Effector memory CD4-positive, alpha-beta T cell (primary cell): ENCODE measurements at places on chromosomes 5 and 9.

DNA sequence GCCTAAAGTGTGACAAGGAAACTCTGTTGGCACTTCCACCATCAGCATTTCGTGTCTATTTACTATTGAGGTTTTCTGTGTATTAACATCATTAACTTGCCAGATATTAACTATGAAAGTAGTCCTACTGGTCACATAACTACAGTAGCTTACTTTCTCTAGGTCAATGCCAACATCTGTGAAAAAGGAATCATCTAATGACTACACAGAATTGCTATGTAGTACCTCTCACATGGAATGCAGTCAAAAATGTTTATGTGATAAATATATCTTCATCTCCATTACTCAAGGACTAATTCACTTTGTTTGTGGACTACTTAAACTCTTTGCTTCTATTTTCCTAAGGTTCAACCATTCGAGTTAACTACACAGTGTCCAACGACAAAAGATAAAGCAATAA, 2.1 kb downstream of the SCAI start:
- H3K27me3 ChIP-seq, result no peaks in the 10 kb centered on the region
- no peaks in the 10 kb centered on the region for H3K36me3 ChIP-seq
- DNase-seq, result no peak
- H3K27ac ChIP-seq, result no peak overlapping the region
- H3K4me3 ChIP-seq, result no peak overlapping the region
- no peaks in the 10 kb centered on the region for H3K4me1 ChIP-seq

- no peak overlapping the region for H3K4me3 ChIP-seq
- H3K4me1 ChIP-seq, result no peaks in the 10 kb centered on the region
- DNase-seq, result no peak
- no peaks in the 10 kb centered on the region for H3K27me3 ChIP-seq
- no peaks in the 10 kb centered on the region for H3K36me3 ChIP-seq
Observed at GRCh38 chr9:2758898-2759510, 41.7 kb downstream of the KCNV2 start.

DNA sequence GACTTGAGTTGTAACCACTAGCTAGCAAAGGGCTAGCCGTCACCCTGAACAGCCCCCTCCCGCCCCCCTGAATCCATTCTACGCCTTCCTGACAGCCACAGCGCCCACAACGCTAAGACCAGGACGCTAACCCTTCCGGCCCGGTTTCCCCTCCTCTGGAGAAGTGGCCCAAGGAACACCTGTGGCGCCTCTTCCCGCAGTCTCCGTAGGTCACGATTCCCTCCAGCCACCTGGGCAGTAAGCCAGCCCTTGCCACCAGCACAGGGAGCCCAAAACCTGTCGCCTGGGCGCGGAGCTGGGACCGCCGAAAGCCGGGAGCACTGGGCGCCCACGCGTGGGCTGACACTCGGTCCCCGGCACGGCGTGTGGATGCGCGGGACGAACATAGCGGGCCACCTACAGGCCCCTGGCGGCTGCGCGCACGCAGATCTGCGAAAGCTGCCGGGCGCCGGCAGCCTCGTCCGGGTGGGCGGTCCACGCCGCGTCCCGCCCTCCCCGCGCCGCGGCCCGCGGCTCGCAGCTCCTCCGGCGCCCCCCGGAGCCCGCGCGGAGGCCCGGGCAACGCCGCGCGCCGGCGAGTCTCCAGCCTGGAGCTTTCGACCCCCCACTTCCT, 596 bp downstream of the IRF1 start:
- peak overlapping the region; percentile 100 for H3K27ac ChIP-seq
- H3K4me1 ChIP-seq, result peaks cover 73% of the 10 kb centered on the region
- H3K36me3 ChIP-seq, result peaks cover 51% of the 10 kb centered on the region
- peak overlapping the region; percentile 97 for H3K4me3 ChIP-seq

DNA sequence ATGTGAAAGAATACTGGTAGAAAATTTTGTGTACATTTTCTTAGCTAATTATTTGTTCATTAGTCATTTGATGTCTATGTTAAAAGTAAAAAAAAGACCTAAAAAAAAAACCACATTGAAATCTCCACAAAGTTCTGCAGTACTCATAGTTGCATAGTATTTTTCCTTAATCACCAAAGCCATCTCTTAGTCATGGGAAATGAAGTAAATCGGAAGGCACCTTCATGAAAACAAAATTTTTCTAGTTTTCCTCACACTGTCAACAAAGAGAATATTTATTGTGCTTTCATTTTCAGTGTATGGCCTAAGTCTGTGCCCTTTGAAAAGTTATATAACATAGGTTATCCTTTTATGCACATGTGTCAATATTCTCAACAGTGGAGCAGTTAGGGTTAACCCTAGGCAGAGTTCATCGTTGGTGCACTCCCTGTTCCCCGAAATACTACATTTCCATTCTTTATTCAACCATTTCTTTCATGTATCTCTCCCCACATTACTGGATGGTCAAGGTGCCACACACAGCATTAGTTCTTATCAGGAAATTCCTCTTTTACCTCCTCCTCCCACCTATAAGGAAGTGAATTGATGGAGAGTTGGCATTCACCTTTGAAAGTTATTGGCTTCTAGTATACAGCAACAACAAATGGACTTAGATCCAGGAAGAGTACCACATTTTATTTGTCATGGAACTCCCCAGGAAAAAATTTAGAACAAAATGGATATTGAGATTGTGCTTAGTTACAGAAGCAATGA, 93.1 kb downstream of the NUDT12 start:
- no peak for DNase-seq
- H3K36me3 ChIP-seq, result no peaks in the 10 kb centered on the region
- H3K4me3 ChIP-seq, result no peak overlapping the region
- H3K4me1 ChIP-seq, result no peaks in the 10 kb centered on the region

GRCh38 chr5:127941646-127942045, 141.9 kb upstream of the SLC12A2 start:
- H3K27me3 ChIP-seq, result no peaks in the 10 kb centered on the region
- no peaks in the 10 kb centered on the region for H3K36me3 ChIP-seq

DNA sequence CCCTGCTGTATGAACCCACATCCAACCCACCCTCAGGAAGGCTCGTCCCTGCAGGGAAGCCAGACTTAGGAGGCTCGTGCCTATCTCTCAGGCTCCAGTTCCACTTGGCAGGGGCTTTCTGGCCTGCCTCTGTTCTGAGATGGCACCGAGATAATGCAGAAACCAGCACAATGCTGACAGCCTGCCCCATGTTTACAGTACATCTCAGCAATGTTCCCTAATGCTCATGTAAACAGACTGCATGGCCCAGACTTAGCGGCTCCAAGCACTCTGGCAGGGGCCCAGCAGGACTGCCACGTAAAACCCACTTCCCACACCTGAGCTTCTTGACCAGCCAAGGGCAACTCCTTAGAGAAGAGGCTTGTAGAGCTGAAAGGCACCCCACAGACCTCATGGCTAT, 499.5 kb upstream of the BRINP1 start:
- H3K4me3 ChIP-seq, result no peak overlapping the region
- DNase-seq, result no peak
- H3K4me1 ChIP-seq, result no peaks in the 10 kb centered on the region
- H3K36me3 ChIP-seq, result no peaks in the 10 kb centered on the region
- no peak overlapping the region for H3K27ac ChIP-seq

- no peak overlapping the region for H3K4me3 ChIP-seq
- H3K27me3 ChIP-seq, result no peaks in the 10 kb centered on the region
- DNase-seq, result no peak
- no peak overlapping the region for H3K27ac ChIP-seq
- H3K36me3 ChIP-seq, result no peaks in the 10 kb centered on the region
Observed at GRCh38 chr5:101626572-101626971, 669.5 kb downstream of the SLCO4C1 start.

DNA sequence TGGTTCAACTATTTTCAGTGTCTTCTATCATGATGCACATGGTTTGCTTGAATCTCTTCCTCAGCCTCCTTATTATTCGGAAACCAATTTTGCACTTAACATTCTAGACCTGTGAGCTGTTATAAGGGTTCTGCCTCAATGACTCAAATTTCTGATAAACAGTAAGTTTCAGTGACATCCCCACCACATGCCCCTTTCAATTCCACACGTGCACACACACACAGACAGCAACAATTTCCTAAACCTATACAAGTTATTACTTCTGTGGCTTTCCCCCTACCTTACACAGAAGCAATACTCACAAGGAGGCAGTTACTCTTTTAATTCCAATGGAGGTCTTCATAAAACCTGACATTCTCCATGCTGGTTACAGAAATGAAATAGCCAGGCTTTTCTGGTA, 102.4 kb downstream of the ELAVL2 start:
- H3K27ac ChIP-seq, result no peak overlapping the region
- no peak overlapping the region for H3K4me3 ChIP-seq
- H3K36me3 ChIP-seq, result no peaks in the 10 kb centered on the region
- no peaks in the 10 kb centered on the region for H3K27me3 ChIP-seq
- no peak for DNase-seq
- no peaks in the 10 kb centered on the region for H3K4me1 ChIP-seq

DNA sequence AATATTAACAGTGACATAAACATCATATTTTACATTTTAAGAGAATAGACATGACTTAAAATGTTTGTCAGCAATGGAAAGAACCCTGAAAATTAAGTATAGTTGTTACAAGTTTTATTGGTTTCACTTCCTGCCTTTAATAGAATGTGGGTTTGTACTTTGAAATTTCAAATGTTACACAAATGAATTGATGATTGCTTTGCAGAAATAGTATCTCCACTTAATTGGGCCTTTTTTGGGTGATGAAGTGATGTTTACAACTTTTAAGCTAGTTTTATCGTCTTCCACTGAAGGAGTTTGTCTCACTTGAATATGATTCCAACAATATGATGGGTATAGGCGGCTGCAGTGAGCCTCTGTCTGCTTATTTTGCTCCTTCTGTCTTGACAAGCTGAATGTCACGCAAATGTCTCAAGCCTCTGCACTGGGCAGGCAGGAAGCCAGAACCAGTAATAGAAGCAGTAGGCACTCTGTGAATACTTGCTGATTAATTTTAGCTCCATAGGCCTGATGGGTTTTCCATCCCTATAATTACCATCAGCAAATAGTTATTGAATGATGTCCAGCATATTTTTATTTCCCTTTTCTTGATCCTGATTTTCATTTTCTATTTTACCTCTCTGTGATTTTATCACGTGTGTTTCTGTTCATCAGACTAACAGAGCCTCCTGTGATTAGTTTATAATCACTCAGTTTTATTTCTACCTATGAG, 10.6 kb upstream of the NR3C1 start:
- H3K36me3 ChIP-seq, result no peaks in the 10 kb centered on the region
- DNase-seq, result no peak
- H3K4me1 ChIP-seq, result peaks cover 8% of the 10 kb centered on the region

DNA sequence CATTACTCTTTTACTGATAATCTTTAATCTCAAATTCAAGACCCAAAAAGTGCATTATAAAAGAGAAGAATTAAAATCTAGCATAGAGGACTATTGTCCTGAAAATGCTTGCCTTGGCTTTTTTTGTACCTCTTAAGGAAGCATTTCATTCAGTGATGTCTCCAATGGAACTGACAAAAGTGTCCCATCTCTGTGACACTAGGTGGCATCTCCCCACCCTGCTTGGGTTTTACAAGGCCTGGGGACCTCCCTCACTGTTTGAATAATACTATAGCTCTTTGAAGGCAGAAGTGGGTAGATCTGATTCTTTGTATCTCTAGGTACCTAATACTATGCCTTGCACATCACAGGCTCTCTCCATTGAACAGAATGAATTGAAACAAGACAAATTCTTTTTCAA, 180.6 kb downstream of the EPB41L4A start:
- no peak overlapping the region for H3K27ac ChIP-seq
- H3K27me3 ChIP-seq, result no peaks in the 10 kb centered on the region
- DNase-seq, result no peak
- no peaks in the 10 kb centered on the region for H3K4me1 ChIP-seq
- no peak overlapping the region for H3K4me3 ChIP-seq

DNA sequence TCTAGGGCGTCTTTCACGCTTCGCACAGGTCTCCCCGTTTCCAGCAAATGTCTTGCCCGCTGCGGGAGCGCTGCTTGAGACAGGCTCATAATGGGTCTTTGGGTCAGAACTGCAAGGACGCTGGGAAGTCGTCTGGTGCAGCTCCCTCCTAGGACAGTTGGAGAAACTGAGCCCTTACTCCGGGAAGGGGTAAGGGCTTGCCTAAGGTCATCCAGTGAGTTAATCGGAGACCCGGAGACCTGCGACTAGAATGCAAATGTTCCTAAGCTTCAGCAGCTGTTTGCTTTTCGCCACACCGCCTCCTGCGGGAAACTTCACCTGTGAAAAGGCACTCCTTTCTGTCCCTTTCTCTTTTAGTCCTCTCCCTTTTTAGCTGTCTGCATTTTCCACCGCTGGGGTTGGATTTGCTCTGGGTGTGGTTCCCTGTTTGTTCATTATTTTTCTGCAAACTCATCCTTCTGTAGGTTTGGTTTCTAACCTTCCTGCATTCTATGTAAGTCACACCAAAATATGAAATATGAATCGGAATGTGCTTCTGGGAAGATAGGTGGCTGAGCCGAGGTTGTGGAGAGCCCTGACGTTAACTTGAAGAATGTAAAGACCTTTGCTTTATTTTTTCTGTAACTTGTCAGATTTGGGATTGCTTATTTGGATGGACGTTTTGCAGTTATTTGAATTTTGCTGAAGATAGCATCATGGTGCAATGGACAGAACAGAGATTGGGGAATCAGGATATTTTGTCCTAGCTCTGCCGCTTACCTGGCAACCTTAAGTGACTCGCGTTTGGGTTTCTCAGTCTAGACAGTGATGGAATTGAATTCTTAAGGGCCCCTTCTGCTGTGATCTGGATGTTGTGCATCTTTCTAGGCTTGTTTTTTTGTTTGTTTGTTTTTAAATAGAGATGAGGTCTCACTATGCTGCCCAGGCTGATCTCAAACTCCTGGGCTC, 909 bp downstream of the SLC36A1 start:
- peaks cover 3% of the 10 kb centered on the region for H3K27me3 ChIP-seq
- peaks cover 3% of the 10 kb centered on the region for H3K4me1 ChIP-seq
- no peak for DNase-seq
- no peaks in the 10 kb centered on the region for H3K36me3 ChIP-seq

DNA sequence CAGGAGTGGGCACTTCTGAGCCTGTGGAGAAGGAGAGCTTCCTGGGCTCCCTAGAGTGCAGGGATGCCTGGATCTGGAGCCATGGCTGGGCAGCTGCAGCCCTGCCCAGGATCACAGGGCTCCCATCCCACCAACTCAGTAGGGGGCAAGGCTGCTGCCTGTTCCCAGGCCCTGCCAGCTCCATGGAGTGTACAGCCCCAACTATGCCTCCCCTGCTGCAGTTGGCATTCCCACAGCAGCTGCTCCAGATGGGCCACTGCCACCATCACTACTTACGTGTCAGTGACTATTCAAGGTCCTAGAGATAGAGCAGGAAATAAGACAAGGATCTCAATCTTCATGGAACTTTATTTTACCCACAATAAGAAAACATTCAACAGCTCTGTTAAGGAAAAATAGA, 107.1 kb upstream of the TNPO1 start:
- no peaks in the 10 kb centered on the region for H3K4me1 ChIP-seq
- H3K36me3 ChIP-seq, result no peaks in the 10 kb centered on the region
- H3K27me3 ChIP-seq, result no peaks in the 10 kb centered on the region
- no peak for DNase-seq
- no peak overlapping the region for H3K4me3 ChIP-seq

GRCh38 chr9:18333157-18333556, 140.8 kb upstream of the ADAMTSL1 start:
- no peak for DNase-seq
- H3K27me3 ChIP-seq, result no peaks in the 10 kb centered on the region
- no peak overlapping the region for H3K4me3 ChIP-seq
- H3K4me1 ChIP-seq, result no peaks in the 10 kb centered on the region
- H3K36me3 ChIP-seq, result no peaks in the 10 kb centered on the region
